ENCODE measurements at places on chromosomes 7 and 10. TPM values are rescaled to one million over a fixed set of nuclear protein-coding genes. Genes with fewer than 3 reads are reported as not detected.

GRCh38 chr10:33314811-33315561 lies 19.5 kb downstream of the NRP1 start:
- peak; percentile 56 for DNase-seq

DNA sequence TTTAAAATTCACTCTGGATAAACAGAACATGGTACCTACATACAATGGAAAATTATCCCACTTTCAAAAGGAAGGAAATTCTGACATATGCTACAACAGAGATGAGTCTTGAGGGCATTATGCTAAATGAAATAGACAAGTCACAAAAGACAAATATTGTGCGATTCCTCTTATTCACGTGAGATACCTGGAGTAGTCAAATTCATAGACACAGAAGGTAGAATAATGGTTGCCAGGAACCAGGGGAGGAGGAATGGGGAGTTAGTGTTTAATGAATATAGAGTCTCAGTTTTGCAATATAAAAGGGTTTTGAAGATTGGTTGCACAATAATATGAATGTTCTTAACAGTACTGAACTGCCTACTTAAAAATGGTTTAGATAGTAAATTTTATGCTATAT lies 69.8 kb upstream of the WAC start:
- no peak for DNase-seq

- no peak for DNase-seq
These were observed 95.3 kb downstream of the ZNF22 start for GRCh38 chr10:45096001-45096400.

- DNase-seq = no peak
These were observed 13.7 kb upstream of the TSPAN15 start for GRCh38 chr10:69437321-69438259.

- no peak for DNase-seq
These were observed 35.5 kb downstream of the FKBP6 start for GRCh38 chr7:73363225-73364005.

- peak; percentile 92 for DNase-seq
These were observed 59.2 kb downstream of the OGDH start for GRCh38 chr7:44665531-44666213.

GRCh38 chr10:60101821-60102220 lies 195.5 kb upstream of the CCDC6 start:
- DNase-seq = no peak

GRCh38 chr10:63712717-63713115 lies 191.5 kb downstream of the REEP3 start:
- no peak for DNase-seq

GRCh38 chr7:18796216-18796615 lies 300.7 kb downstream of the HDAC9 start:
- no peak for DNase-seq

DNA sequence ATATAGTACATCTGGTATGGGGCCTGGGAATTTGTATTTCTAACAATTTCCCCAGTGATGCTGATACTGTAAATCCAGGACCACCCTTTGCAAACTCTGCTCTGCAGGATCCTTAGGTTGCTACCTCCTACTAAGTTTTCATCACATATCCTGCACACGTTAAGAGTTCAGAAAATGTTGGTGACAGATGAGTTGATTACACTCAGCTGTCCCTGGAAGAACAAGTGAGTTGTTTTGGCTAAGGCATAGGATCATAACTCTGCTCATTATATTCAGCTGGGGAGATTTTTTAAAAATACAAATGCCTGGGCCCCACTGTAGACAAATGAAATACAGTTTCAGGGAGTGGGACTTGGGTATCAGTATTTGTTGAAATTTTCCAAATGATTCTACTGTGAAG lies 274.6 kb upstream of the HABP2 start:
- no peak for DNase-seq

DNA sequence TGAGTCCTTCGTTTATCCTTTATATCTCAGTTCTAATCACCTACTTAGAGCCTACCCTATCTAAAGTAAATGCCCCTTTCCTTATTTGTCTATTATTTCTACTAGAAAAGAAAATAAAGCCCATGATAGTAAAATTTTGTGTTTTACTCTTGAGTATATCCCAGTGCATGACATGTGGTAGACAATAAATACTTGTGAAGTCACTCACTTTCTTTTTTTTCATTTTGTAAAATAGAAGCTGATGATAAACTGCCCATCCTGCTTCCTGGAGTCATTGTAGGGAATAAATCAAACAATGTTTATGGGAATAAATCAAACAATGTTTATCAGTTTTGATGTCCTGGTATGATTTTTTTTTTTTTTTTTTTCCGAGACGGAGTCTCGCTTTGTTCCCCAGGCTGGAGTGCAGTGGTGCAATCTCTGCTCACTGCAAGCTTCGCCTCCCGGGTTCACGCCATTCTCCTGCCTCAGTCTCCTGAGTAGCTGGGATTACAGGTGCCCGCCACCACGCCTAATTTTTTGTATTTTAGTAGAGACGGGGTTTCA lies 36.1 kb downstream of the BTRC start:
- no peak for DNase-seq

GRCh38 chr10:24834869-24835268 lies 111.2 kb upstream of the ARHGAP21 start:
- DNase-seq = no peak

DNA sequence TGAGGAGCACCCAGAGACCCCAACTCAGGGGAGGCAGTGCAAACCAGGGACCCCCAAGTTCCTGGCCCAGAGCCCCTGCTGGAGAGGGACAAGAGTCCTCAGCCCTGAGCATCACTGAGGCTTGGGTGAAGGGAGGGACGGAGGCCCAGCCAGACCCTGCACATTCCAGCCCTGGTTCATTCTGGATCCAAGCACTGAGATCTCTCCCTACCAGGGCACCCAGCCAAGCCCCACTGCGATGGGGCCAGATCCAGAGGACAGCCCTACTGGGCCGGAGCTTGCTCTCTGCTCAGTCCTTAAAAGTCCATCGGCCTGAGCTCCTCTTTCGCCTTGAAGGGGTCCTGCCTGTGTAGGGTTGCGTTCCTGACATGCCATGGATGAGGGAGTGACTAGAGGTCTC lies 40.5 kb upstream of the RABGEF1 start:
- DNase-seq = no peak

GRCh38 chr7:51313738-51314425 lies 2.7 kb downstream of the COBL start:
- no peak for DNase-seq

DNA sequence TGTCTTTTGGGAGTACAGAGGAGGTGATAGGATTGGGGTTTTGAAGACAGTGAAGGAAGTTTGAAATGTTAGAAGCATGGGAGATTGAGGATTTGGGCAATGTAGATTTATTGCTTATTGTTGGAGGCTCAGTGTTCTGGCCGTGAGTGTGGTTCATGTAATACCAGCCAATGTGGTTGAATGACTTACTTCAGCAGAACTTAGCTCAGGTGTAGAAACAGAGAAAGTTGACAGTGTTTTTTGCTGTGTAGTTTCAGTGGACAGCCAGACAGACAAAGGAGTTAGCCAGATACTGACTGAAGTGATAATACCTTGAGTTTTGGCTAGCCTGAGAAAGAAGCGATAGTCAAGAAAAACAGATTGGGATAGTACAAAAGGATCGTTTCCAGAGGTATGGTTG lies 88.5 kb downstream of the AHCYL2 start:
- no peak for DNase-seq

GRCh38 chr10:28664369-28664740 lies 13.0 kb upstream of the BAMBI start:
- DNase-seq = peak; percentile 69

DNA sequence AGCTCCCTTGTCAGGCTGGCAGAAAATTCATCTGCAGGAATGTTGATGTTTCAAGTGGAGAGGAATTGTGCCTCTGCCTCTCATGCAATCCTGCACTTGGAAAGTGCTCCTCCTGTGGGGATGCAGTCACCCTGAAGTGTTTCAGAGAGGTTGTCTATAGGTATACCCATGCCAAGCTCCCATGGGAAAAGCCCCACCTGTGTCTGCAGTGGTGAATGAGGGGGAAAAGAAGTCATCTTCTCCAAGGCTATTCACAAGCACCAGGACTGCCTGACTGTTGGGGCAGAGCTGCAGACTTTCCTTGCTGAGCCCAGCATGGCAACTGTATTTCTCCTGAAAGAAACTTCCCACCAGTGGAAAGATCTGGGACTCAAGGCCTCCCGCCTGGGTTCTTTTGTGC lies 35.5 kb downstream of the GPR22 start:
- DNase-seq = no peak

GRCh38 chr10:2301227-2301626 lies 563.9 kb upstream of the ADARB2 start:
- no peak for DNase-seq

DNA sequence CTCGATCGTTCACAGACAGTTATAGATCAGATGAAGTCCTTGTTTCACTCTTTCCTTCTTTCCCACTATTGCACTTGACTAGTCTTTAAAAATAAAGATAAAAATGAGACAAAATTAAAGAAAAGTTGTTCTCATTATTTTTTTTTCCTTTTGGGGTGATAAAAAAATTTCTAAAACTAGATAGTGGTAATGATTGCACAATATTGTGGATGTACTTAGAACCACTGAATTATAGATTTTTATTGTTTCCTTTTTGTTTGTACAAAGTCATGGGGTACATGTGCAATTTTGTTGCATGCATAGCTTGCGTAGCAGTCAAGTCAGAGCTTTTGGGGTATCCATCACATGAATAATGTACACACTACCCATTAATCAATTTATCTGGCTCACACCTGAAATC lies 97.3 kb downstream of the PHTF2 start:
- DNase-seq = no peak

- DNase-seq = no peak
These were observed 25.3 kb downstream of the IL2RA start for GRCh38 chr10:6036861-6037321.

DNA sequence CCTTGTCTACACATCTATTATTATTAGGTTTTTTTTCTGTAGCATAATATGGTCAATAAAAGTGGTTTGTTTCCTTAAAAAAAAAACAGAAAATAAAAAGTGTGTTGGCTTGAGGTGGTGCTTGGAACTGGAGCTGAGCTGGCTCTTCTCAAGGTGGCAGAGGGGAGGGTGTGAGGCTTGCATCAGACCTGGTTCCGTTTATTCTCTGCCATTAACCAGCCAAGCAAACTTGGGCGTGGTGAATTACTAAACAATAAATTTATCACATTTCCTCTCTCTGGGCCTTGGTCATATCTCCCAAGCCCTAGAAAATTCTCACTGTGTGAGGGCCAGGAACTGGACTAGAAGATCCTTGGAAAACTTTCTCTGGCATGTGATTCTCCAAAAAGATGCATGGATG lies 427.5 kb upstream of the MKI67 start:
- DNase-seq = no peak

DNA sequence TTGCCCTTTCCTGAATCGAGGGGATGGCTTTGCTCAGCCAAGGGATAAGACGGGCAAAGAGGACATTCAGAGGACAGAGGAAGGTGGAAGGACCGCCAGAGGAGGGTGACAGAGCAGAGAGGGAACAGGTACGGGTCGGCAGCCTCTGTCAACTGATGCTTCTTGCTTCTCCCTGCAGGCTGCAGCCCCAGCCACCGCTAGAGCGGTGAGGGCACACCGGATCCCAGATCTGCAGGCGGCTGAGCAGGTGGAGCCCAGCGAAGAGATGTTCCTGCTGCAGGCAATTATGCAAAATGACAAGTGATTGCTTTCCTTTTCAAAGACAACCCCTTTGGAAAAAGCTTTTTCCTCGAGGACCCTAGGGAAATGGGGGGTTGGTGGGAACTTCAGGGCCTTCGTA lies 181.9 kb upstream of the ANKRD30A start:
- DNase-seq = no peak

- no peak for DNase-seq
These were observed 91.8 kb upstream of the KLF14 start for GRCh38 chr7:130825819-130826218.

GRCh38 chr10:5043716-5044115 lies 40.1 kb upstream of the AKR1C2 start:
- DNase-seq = no peak

GRCh38 chr7:24854866-24855265 lies 97.6 kb upstream of the GSDME start:
- peak; percentile 43 for DNase-seq

Gene DYNC1I1
- 3.2 TPM for total RNA-seq

Gene AMZ1
- total RNA-seq = 5.7 TPM

Gene OR2AE1
- not detected for total RNA-seq

Gene ZNF117
- 10.2 TPM for total RNA-seq

Gene CHN2
- 3.6 TPM for total RNA-seq

Gene BNIP3
- 141 TPM for total RNA-seq

Gene FIGNL1
- total RNA-seq = 10.0 TPM

Gene ELOVL3
- total RNA-seq = 0.62 TPM

Gene TNRC18
- total RNA-seq = 77.8 TPM

Gene TMEM196
- total RNA-seq = not detected

Gene MMD2
- total RNA-seq = not detected

Gene RBM20
- 1.5 TPM for total RNA-seq

Gene KCNH2
- 4.6 TPM for total RNA-seq

Gene TMEM176A
- 0.31 TPM for total RNA-seq

Gene FAM24B
- total RNA-seq = 1.9 TPM

Gene SFTPA1
- not detected for total RNA-seq

Gene ANKRD1
- 913 TPM for total RNA-seq

Gene WDFY4
- 0.25 TPM for total RNA-seq

Gene CYP2C19
- total RNA-seq = not detected

Gene IKZF1
- total RNA-seq = 0.60 TPM

Gene DRGX
- total RNA-seq = not detected

Measured in astrocyte (in vitro differentiated cells and primary cell).